ENCODE measurements at places on chromosomes 2 and 18. TPM values are rescaled to one million over a fixed set of nuclear protein-coding genes. Genes with fewer than 3 reads are reported as not detected.

- DNase-seq: no peak
These were observed 159.1 kb upstream of the LHCGR start for GRCh38 chr2:48914477-48915089.

- no peak for DNase-seq
These were observed 82.7 kb upstream of the POMC start for GRCh38 chr2:25251071-25251421.

GRCh38 chr2:236365258-236366048 is 101.2 kb upstream of the ASB18 start:
- DNase-seq: no peak

The USP37 gene
- total RNA-seq: 34.9 TPM

The UPP2 gene
- total RNA-seq: not detected

The TFPI gene
- total RNA-seq: 66.2 TPM
